ENCODE measurements at places on chromosomes 11 and 22.
A peak's percentile ranks its signal among the peaks of the same experiment; 100 is the strongest.

DNA sequence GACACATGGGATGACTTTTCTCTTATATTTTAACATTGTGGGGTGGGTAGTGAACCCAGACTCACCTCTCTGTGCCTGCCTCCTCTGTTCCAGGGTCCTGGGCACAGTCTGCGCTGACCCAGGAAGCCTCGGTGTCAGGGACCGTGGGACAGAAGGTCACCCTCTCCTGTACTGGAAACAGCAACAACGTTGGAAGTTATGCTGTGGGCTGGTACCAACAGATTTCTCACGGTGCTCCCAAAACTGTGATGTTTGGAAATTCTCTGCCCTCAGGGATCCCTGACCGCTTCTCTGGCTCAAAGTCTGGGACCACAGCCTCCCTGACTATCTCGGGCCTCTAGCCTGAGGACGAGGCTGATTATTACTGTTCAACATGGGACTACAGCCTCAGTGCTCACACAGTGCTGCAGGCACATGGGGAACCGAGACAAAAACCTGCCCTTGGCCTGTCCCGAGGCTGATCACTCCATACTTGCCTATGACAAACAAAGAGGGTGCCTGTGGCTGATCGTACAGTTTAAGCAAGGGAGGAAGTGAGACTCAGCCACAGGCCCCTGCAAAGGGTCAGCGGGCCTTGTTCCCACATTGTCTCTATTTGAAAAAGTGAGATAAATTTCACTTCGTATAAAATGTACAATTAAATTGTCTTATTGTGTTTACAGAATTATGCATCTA is 43.7 kb upstream of the TOP3B start:
- no peak for DNase-seq

- DNase-seq = no peak
These were observed 547.5 kb downstream of the TBC1D22A start for GRCh38 chr22:47309946-47310345.

- no peak for DNase-seq
These were observed 14.9 kb upstream of the ME3 start for GRCh38 chr11:86687185-86687778.

DNA sequence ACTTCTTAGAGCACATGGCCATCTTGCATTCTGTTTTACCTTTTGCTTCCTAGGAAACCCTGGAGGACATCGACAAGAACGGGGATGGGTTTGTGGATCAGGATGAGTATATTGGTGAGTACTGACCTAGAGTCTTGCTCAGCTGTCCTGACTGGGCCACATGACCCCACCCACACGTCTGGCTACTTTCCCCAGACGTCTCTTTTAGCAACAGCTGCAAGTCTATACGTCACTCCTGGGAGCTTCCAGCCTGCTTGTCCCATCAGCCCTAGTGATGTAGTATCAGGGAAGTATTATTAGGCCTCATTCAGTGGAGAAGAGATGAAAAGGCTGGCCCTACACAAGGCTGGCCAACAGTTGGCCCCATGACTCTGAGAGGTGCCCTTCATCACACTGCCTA is 9.6 kb downstream of the RCN1 start:
- no peak for DNase-seq

- DNase-seq = no peak
These were observed 296.9 kb downstream of the BRD1 start for GRCh38 chr22:49530671-49531367.

GRCh38 chr11:75668451-75669297 is at the start of gene MAP6:
MAP6 (minus strand) TSS chr11:75669038; CDS start chr11:75668369, 669 bp downstream.
- no peak for DNase-seq

DNA sequence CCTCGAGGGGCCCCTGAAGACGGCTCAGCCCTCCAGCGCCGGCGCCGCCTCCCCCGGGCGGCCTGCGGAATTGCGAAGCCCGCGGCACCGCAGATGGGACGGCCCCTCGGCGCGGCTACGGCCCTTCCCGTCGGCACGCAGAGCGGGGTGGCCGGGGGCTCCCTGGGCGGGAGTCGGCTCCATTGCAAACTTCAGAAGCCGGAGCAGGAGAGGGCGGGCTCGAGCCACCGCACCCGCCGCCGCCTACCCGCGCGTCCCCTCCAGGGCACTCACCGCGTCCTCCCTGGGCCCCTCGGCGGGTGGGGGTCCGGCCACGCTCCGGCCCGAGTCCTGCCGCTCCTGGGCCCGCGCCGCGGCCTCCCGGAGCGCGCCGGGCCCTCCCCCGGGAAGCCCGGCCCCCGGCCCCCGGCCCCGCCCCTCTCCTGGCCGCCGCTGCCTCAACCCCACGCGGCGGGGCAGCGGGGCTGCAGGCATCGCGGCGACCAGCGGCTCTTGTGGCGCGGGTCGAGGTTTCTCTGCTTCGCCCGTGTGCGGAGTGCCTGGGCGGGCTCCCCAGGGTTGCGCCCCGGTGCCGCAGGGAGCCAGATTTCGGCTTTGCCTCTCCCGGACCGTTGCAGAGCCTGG is at the start of gene PACSIN3:
Gene PACSIN3 (minus strand): TSS at position 359 of the 624 bp plus-strand sequence. CDS start 3,707 bp downstream, outside the sequence.
- DNase-seq = peak; percentile 44

- DNase-seq = no peak
These were observed 19.7 kb upstream of the MUC5AC start for GRCh38 chr11:1138097-1138496.

GRCh38 chr22:45268167-45268957 is 16.4 kb upstream of the UPK3A start:
- DNase-seq = no peak

GRCh38 chr11:19984048-19984742 is 176.1 kb downstream of the DBX1 start:
- DNase-seq = no peak

- DNase-seq = no peak
These were observed 3.6 kb downstream of the LDLRAD3 start for GRCh38 chr11:35947437-35947836.

- no peak for DNase-seq
These were observed 9.8 kb upstream of the APOL6 start for GRCh38 chr22:35638410-35638809.

DNA sequence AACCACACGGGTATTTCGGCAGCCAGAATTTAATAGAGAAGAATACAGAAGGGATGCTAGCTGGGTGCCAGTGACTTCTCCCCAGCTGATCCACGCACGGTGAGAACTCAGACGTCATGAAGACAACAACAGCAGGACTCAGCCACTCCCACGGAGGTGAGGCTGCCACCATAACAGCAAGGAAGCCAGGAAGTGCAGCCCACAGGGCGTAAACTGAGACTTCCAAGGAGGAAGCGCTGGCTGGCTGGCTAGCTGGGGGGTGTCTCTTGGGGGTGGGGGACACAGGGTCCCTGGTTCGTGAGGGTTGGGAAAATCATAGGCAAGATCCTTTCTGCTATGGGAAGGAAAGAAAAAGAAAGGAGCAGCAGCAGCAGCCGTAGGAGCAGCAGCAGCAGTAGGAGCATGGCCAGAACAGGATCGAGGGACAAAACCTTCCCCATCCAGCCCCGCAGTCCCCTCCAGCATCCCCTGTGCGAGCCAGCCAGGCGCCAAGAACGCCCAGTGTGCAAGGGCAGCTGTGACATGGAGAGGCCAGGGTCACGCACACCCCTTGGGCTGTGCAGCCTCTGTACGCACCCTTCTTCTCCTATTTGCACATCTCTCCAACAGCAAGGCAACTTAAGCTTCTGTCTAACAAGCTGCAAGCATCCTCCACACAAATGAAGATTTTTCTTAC is 49.6 kb upstream of the SHANK2 start:
- DNase-seq = no peak
